ENCODE measurements at places on chromosomes 6 and 20.

DNA sequence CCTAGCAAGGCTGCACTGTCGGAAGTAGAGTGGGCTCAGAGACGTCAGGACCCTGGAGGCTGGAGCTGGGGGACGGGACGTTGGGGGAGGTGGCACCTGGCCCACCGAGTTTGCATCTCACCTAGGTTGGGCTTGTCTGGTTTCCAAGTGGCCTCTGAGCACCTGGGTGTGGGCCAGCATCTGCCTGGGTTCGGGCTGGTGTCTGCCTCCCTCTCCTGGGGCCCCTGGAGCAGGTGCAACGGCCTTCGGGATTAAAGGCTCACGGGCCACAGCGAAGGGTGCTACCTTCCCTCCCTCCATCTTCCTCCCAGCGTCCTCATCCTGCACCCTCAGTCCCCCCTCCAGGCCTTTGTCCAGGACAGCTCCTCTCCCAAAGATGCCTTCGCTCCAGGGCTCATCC, 6.0 kb downstream of the HRH3 start:
- no peak for DNase-seq

DNA sequence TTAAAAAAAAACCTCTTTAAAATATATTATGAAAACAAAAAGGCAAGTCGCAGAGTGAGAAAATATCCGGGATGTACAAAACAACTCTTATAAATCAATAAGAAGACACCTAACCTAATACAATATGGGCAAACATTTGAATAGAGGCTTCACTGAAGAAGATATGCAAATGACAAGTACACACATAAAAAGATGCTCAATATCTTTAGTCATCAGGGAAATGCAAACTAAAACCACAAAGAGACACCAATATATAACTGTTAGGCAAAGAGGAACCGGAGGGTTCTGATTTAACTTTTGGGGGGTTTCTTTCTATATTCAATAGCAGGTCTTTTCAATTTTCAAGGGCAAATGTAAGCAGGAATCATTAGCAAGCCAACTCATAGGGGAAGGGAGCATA, 480.7 kb upstream of the SPTLC3 start:
- no peak for DNase-seq

DNA sequence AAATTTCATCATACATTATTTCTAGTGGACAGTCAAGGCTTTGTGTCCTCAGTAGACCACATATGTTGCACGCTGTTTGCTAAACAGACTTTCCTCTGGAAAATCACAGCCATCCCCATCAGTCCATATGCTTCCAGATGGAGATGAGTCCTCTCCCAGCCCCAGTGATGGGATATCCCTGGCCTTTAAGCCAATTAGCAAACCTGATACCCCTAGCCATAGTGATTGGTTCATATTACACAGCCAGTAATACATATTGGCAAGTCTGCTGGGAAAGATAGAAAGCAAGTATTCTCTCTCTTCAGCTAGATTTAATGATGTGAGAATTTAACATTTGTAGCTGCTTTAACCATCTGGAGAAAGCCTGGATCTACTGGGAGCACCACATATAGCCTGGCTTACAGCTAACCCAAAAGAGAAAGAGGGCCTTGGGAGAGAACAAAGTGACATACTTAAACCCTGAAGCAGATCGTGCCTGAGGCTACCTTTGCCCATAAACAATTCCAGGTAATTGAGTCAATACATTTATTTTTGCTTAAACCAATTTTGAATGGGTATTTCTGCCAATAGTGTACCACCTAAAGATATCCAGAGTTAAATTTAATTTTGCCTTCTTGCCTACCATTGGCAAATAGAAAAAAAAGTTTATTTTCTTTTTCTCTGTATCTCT, 103.5 kb upstream of the HIVEP1 start:
- DNase-seq: no peak

- no peak for DNase-seq
Measured at GRCh38 chr20:33694639-33695012, 8.4 kb upstream of the E2F1 start.

- DNase-seq: no peak
Measured at GRCh38 chr6:3943331-3943765, 94.2 kb downstream of the FAM50B start.

DNA sequence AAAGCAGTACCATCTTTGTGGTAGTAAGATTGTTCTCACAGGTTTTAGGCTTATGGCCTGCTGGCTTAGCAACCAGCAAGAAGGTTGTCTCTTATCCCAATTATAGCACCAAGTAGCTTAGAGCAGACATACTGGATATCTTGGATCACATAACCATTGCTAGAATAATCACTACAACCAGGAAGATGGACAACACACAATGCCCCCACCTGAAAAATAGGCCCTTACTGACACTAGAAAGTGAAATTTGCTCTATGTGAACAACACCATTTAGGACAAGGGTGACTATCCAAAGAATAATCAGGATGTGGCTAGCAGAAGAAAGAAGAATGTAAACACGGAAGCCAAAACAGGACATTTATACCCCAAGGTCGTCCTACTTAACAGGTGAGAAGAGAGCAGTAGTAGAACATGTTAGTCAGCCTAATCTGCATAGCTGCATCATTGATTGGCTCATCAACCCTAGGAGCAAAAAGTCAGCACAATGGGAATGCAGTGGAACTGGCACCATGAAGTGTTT, 172.7 kb upstream of the MARCKS start:
- no peak for DNase-seq

DNA sequence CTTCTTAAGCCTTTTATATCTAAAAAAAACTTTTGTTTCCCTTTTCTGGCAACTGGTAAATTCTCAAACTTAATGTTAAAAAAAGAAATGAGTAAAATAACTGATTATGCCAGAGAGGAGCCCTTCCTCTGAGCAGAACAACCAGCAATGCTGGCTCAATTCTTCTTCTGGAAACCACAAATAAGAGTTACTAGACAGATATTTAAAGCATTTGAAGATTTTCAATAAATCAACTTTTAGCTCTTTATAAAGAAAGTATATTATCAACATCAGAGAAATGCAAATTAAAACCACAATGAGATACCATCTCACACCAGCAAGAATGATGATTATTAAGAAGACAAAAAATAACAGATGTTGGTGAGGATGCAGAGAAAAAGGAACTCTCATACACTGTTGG, 61.1 kb upstream of the TCF21 start:
- DNase-seq: no peak

DNA sequence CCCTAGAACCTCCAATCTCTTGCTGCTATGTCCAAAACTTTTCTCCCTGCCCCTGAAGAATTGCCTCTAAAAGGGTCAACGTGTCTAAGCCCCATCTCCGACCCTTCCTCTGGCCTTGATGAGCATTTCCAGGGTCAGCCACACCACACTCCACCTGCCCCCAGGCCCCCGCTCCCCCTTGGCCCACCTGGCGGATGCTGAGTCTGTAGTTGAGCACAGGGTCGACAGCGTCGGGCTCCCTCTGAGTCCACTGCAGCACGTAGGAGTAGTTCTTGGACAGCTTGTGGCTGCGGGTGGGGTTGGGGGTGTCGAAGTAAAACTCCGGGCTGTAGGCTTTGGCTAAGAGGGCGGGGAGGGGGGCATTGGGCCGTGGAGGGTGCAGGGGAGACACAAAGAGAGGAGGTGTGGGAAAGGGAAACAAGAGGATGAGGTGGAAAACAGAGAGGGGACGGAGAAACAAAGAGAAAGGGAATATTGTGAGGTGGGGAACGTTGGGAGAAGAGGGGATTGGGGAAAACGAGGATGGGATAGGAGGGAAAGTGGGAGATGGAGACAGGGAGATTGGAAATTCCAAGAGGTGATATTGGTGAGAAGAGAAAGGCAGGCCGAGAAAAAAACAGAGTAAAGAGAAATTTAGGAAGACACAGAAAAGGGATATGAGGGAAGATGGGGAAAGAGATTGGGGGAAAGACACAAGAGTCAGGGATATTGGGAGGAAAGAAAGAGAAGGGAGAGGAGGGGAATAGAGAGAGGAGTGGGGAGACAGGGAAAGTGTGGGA, 50.5 kb downstream of the MDGA1 start:
- DNase-seq: no peak

DNA sequence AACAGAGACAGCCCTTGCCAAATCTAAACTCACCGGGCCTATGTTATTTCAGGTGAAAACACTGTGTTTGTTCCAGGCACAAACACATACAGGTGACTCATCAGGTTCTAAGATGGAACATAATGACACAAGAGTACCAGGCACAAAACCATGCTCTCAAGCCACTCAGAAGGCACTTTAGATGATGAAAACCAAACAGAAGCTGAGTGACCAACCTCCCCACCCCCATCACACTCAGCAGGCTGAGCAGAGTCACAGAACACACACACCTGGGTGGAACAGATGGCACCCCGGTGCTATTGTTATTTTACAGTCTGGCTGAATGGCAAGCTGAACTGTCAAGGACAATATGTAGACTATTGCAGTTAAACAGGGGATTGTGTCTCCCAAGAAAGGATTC, 20.6 kb upstream of the NKX2-2 start:
- no peak for DNase-seq

DNA sequence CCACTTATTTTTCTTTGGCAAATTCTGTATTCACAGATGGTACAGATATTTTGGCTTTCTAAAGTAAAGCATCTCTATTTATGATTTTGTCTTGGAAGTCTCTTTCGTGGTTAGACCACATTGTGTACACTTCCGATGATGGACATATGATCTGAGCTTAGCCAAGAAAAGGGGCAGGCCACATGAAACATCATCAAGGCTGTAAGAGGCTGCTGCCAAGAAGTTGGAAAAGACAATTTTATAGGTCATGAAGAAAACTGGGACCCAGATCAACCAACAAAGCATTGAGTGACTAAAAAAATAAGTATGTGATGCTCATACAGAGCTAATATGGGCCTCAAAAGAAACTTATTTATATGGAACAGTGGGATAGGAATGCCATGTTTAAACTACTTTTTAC, 266.4 kb downstream of the HAO1 start:
- no peak for DNase-seq

DNA sequence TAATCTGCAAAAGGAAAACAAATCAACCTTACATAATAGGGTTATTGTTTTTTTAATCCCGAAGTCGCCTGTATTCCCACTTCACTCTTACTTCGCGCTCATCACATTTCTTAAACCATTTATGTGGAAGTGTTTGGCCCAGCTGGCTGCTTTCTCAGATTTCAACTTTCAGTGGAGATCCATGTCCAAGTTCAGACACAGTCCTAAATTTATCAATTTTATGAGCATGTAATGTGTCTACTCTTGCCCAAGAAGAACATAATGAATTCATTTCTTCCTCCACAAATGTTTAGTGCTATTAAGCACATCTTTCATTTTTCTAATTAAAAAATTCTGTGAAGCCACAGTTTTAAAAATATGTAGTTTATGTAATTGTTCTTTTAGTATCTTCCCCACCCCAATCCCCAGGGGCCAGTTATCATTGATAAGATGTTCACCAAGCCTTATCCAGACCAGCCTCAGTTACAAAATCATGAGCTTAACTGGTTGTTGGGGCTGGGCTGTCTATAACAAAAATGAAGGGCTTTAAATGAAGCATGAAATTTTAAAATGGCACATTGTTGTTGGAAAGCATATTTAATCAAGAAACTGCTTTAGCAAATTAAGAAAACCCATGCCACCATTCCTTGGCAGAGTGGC, 151.7 kb downstream of the UST start:
- no peak for DNase-seq

- DNase-seq: no peak
Measured at GRCh38 chr20:1338801-1339200, 9.9 kb upstream of the SDCBP2 start.

DNA sequence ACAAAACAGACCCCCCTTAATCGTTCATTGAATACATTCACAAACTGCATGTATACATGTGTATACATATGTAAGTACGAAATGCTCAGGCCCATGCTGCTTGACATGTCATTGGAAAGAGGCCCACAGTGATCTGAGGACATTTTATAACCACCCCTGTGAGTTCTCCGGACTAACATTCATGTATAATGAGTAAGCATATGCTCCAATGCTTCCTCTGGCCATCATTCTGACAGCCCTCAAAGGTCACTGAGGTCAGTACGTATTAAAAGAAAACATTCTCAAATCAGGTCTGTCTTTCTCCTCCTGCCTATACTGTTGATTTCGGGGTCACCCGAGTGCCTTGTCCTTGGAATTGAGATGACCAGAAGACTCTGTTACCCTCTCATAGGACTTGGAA, 54.9 kb downstream of the TENT5A start:
- no peak for DNase-seq

GRCh38 chr6:37019065-37019450, 13.6 kb downstream of the FGD2 start:
- no peak for DNase-seq

DNA sequence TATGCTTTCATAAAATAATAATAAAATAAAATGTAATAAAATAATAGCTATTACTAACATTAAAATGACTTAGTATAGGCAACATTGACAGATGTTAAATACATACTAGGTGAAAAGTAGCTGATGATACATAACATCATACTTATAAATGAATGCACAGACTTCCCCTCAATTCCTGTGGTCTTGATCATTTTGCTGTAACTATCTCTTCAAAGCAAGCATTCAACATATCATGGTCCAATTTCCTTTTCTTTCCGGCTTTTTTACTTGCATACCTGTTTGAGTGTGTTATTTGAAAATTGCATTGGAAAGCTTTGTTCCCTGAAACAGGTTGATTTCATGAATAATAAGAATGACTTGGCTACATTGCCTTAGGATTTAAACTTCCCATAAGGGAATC, 309.3 kb downstream of the HDGFL1 start:
- no peak for DNase-seq

GRCh38 chr6:36519352-36519751, 27.9 kb downstream of the STK38 start:
- DNase-seq: no peak

DNA sequence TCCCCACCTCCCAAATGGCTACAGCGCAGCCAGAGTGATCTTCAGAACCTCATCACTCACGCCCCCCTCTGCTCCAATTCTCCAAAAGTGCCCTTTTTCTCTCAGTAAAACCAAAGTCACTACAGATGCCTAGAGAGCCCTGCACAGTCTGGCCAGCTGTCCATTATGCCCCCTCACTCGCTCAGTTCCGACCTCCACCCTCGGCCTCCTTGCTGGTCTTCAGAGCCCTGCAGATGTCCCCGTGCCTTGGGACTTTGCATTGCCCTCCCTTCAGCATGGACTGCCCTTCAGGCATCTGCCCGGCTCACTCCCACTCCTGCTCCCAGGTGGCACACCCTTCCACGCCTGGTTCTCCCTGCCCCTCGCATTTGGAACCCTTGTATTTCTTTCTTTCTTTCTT, 1.1 kb upstream of the RAET1E start:
- DNase-seq: no peak

All from HuH-7 (cell line).